T-cell (primary cell): ENCODE measurements at places on chromosomes 5 and 9. TPM values are rescaled to one million over a fixed set of nuclear protein-coding genes. Genes with fewer than 3 reads are reported as not detected.

The TMEM174 gene
- not detected for total RNA-seq

The NPDC1 gene
- 76.7 TPM for total RNA-seq

GRCh38 chr5:96975656-96976055, 39.8 kb downstream of the LNPEP start:
- H3K36me3 ChIP-seq: peaks cover 4% of the 10 kb centered on the region
- no peak overlapping the region for H3K4me3 ChIP-seq
- no peak overlapping the region for H3K27ac ChIP-seq
- H3K4me1 ChIP-seq: peaks cover 19% of the 10 kb centered on the region
- DNase-seq: no peak
- no peaks in the 10 kb centered on the region for H3K27me3 ChIP-seq

DNA sequence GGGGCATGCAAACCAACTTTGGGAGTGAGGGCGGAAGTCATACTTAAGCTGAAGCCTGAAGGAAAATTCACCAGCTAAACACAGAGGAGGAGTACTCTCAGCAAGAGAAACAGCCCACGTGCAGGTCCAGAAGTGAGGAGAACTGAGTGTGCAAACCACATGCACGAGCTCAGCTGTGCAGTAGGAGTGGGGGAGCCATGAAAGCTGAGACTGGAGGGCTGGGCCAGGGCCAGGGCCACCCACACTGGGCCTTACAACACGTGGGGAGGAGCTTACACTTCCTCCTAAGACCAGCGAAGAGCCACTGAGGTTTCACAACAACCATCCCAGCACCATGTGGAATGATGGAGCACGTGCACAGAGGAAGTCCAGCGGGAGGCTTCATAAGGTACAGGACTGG, 9.3 kb upstream of the WWC1 start:
- no peaks in the 10 kb centered on the region for H3K36me3 ChIP-seq
- no peaks in the 10 kb centered on the region for H3K4me1 ChIP-seq
- no peak for DNase-seq
- H3K27ac ChIP-seq: no peak overlapping the region
- no peak overlapping the region for H3K4me3 ChIP-seq
- H3K27me3 ChIP-seq: peaks cover 14% of the 10 kb centered on the region

DNA sequence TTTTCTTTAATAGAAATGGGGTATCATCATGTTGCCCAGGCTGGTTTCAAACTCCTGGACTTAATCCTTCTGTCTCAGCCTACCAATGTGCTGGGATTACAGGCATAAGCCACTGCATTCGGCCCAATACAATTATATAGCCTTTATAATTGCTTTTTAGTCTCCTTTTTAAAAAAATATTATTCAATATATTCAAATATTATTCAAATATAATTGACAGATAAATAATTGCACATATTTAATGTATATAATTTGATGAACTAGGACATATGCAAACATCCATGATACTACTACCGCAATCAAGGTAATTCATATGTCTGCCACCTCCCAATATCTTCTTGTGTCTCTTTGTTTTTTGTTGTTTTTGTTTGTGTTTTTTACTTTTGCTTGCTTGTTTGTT, 894.2 kb upstream of the PTPRD start:
- H3K4me3 ChIP-seq: no peak overlapping the region
- H3K27me3 ChIP-seq: no peaks in the 10 kb centered on the region
- no peaks in the 10 kb centered on the region for H3K4me1 ChIP-seq
- no peak for DNase-seq

GRCh38 chr9:89884356-89885083, 279.7 kb downstream of the GADD45G start:
- peaks cover 4% of the 10 kb centered on the region for H3K4me1 ChIP-seq
- DNase-seq: no peak
- no peak overlapping the region for H3K27ac ChIP-seq
- H3K4me3 ChIP-seq: no peak overlapping the region

GRCh38 chr9:114107286-114108001, 8.4 kb upstream of the KIF12 start:
- no peaks in the 10 kb centered on the region for H3K27me3 ChIP-seq
- DNase-seq: no peak
- H3K36me3 ChIP-seq: no peaks in the 10 kb centered on the region
- no peaks in the 10 kb centered on the region for H3K4me1 ChIP-seq
- no peak overlapping the region for H3K4me3 ChIP-seq

DNA sequence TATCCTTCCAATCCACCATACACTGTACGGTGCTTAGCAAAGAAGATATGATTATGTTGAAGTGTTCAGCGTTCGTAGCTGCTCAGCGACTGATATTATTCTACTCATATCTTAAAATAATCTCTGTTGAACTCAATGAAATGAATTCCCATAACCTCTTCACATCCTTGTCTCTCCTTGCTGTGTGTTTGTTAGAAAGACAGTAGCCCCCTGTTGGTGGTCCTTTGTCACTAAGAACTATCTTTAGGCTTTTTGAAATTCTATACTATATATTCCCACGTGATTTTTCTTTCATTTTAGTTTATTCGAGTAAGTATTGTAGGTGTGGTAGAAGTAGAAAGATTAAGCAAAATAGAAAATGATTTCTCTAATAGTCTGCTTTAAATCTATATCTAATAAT, 762.8 kb upstream of the WWC1 start:
- no peak overlapping the region for H3K4me3 ChIP-seq
- H3K36me3 ChIP-seq: no peaks in the 10 kb centered on the region
- no peaks in the 10 kb centered on the region for H3K27me3 ChIP-seq
- no peak for DNase-seq
- no peak overlapping the region for H3K27ac ChIP-seq

The STK32A gene
- total RNA-seq: not detected
